Subcutaneous adipose tissue (tissue), 4 donors: ENCODE measurements at places on chromosomes 7 and 10. TPM values are rescaled to one million over a fixed set of nuclear protein-coding genes. Genes with fewer than 3 reads are reported as not detected.

The LIPK gene
- not detected for total RNA-seq

The CALML3 gene
- total RNA-seq, result not detected

The NPC1L1 gene
- 3.2 TPM for total RNA-seq

The ASB10 gene
- not detected for total RNA-seq

The TRRAP gene
- 22.7 TPM for total RNA-seq

The ZKSCAN1 gene
- total RNA-seq, result 28.5 TPM

The MGAM2 gene
- 0.16 TPM for total RNA-seq

The ADIRF gene
- 1,405 TPM for total RNA-seq

The ARMC3 gene
- total RNA-seq, result not detected

The ABCB4 gene
- total RNA-seq, result 0.98 TPM

The PDLIM1 gene
- total RNA-seq, result 118 TPM

The EBLN1 gene
- not detected for total RNA-seq

The SPDYE6 gene
- not detected for total RNA-seq

The CASTOR2 gene
- 17.1 TPM for total RNA-seq

The KAZALD1 gene
- total RNA-seq, result 0.98 TPM

The C7orf57 gene
- total RNA-seq, result 0.22 TPM

The EPHA1 gene
- total RNA-seq, result not detected

The ATOH7 gene
- total RNA-seq, result not detected

The SPAG6 gene
- not detected for total RNA-seq

The UNCX gene
- not detected for total RNA-seq

The MARVELD1 gene
- 21.6 TPM for total RNA-seq

The CLIP2 gene
- 3.8 TPM for total RNA-seq

The CEP55 gene
- total RNA-seq, result 0.19 TPM

The MYL10 gene
- not detected for total RNA-seq

The PLXDC2 gene
- 47.7 TPM for total RNA-seq

The SMKR1 gene
- not detected for total RNA-seq

The OR2A14 gene
- not detected for total RNA-seq

The SKIDA1 gene
- total RNA-seq, result 1.5 TPM

The SFRP5 gene
- total RNA-seq, result not detected

The IFIT1B gene
- total RNA-seq, result not detected

The OGDHL gene
- total RNA-seq, result not detected

The PLAU gene
- total RNA-seq, result 11.2 TPM

The ARHGEF5 gene
- total RNA-seq, result 6.8 TPM

The GRID2IP gene
- total RNA-seq, result not detected

The LFNG gene
- total RNA-seq, result 13.2 TPM

The FAM241B gene
- 2.4 TPM for total RNA-seq

The UBN2 gene
- total RNA-seq, result 13.4 TPM

The DEPP1 gene
- 566 TPM for total RNA-seq

The C10orf105 gene
- not detected for total RNA-seq

The KCNH2 gene
- not detected for total RNA-seq

The COL26A1 gene
- not detected for total RNA-seq
